ENCODE measurements at places on chromosomes 3 and 15. TPM values are rescaled to one million over a fixed set of nuclear protein-coding genes. Genes with fewer than 3 reads are reported as not detected.

DNA sequence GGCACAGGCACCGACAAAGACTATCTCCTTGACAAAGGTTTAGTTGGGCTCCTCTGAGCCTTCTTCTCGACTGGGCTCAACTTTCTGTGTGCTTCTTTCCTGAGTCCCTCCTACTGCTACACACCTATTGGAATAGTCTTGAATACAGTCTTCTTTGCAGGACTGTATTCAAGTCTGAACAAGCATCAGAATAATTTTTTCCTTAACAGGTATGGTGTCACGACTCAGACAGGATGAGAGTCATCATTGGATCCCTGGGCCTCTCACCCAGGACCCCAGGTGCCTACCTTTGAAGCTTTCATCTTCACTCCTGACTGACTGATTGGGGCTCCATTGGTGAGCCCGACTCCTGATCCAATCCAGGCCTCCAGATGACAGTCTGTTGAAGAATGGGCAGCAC, 66.3 kb downstream of the CRYGS start:
- H3K27me3 ChIP-seq, result no peaks in the 10 kb centered on the region
- no peaks in the 10 kb centered on the region for H3K4me1 ChIP-seq
- H3K27ac ChIP-seq, result no peak overlapping the region
- no peak for DNase-seq

- no peaks in the 10 kb centered on the region for H3K4me1 ChIP-seq
- H3K27ac ChIP-seq, result no peak overlapping the region
- H3K27me3 ChIP-seq, result no peaks in the 10 kb centered on the region
- DNase-seq, result no peak
Observed at GRCh38 chr3:117105686-117106085, 396.1 kb downstream of the TUSC7 start.

KCNAB1 gene
- 3.1 TPM for total RNA-seq

CRTAP gene
- 315 TPM for total RNA-seq

Data from ovary (tissue), 10 donors.